ENCODE measurements at places on chromosomes 12 and 14.

DNA sequence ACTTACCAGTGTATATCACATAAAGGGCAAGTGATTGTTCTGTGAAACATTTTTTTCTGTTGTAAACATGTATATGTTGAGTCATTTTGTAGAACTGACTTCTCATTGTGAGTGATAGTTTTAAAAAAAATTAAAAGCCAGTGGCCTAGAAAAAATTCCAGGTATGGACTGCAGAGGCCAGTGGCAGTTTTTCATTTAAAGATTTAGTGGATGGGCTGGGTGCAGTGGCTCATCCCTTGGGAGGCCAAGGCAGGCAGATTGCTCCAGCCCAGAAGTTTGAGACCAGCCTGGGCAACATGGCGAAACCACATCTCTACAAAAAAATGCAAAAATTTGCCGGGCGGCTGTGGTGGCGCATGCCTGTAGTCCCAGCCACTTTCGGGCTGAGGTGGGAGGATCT is 84.7 kb upstream of the MDM1 start:
- DNase-seq = no peak

GRCh38 chr14:24137529-24138395 is 1.8 kb downstream of the PSME1 start:
- no peak for DNase-seq

DNA sequence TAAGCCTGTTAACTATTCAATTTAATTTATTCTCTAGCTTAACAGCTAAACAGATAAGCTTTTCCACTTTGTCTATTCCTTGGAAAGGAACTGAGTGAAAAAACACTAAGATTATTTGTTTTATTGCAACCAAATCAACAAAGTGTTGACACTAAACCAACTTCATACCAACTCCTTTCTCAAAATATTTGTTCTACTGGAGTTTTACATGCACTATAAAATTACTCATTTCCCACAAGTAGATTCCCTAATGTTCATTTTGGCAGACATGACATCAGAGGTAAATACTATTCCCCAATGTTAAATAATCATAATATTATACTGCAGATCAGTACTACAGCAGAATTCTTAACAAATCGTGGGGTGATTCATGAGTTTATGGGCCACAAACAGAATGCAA is 231.4 kb downstream of the TTC6 start:
- DNase-seq = no peak

GRCh38 chr12:10381928-10382628 is 7.8 kb downstream of the KLRK1 start:
- DNase-seq = no peak

GRCh38 chr12:128864516-128865186 is 11.4 kb downstream of the GLT1D1 start:
- no peak for DNase-seq

DNA sequence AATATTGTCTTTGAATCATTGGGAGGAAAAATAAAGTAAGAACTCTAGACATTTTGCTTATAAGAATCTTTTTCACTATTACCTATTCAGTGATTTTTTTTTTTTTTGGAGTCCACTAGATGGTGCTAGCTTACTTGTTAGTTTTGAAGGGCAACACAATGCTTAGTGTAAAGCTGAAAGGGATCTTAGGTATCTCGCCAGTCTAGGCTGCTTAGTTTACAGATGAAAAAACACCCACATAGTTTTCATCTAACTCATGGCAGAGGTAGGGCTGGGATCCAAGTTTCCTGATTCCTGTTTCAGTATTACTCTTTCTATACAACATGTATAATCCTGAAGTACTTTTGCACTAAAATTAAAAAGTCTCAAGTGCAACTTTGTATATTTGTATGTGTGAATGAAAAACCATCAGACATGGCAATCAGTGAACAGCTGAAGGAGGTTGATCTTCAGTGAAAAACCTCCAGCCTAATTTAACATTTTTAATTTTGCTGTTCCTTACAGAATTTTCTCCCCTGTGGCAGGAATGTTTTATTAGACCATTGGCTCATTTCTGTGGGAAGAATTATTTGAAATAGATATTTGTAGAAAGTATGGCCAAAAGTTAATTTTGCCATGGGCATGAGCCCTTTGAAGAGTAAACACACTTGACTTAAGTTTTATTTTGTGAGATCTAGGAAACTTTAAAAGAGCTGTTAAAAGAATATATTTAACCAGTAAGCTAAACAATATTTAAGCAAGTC is 40.7 kb downstream of the LRRIQ1 start:
- DNase-seq = no peak

DNA sequence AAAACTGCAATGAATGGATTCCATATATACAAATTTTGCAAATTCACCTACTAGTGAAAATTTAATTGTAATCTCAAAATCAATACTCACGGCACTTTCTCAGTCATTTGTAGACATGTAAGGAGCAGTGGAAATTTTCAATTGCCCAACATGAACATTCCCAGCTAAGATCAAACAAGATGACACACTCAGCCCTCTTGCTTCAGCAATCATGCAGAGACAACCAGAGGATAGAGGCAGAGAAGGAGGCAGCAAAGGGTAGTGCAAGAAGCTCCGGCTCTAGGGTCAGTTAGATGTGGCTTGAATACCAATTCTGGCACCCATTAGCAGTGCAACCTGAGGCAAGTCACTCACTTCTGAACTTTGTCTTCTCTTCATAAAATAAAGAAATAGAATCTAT is 91.5 kb upstream of the SLC35F4 start:
- DNase-seq = no peak

DNA sequence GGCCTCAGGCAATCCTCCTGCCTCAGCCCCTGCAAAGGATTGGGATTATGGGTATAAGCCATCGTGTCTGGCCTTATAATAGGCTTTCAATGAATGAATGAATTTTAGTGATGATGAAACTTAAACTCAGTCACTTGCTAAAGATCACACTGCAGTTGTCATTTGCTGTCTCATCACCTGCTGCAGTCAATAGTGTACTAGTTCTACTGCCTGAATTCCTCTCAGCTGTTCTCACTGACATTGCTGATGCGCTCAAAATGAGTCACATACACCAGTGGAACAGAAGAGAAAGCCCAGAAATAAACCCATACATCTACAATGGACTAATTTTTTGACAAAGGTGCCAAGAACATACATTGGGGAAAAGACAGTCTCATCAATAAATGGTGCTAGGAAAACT is 5.6 kb upstream of the SYNJ2BP start:
- no peak for DNase-seq

DNA sequence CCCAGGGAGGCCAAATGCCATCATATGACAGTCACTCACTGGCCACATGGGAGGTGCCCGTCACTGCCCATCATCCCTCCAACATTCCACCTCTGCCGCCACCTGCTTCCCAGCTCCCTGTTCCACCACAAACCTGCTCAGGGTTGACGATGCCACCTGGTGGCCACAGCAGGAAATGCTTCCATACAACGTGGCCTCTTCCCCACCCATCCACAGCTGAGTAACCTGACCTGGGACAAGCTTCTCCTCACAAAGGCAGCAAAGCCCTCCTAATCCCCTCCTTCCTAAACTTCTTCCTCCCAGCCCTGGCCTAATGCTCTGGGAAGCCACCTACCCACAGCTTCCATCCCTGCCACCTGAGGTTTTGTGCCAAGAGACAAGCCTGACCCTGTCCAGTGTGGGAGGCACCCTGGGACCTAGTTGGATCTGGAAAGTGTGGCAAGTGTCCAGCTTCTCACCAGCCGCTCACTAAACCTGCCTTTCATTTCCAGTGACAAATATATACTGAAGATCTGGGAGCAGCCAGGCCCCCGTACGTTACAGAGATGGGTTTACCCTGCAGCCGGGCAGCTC is 4.3 kb downstream of the DEGS2 start:
- DNase-seq = peak; percentile 73

DNA sequence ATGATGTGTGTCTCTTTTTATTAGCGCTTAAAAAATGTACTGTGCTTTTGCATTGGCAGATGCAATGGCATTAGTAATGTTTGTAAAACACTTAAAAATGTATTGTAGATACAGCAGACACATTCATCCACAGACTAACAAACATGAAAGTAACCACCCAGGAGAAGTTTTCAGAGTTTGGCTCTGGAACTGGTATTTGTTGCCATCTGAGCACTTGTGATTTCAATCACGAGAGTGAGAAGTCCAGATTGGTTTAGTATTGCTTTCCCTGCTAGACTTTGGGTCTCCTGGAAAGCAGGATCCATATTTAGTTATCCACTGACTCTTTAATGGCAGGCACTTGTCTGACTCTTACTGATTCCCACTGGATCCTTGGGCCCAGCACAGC is 13.2 kb downstream of the RASSF8 start:
- DNase-seq = no peak

DNA sequence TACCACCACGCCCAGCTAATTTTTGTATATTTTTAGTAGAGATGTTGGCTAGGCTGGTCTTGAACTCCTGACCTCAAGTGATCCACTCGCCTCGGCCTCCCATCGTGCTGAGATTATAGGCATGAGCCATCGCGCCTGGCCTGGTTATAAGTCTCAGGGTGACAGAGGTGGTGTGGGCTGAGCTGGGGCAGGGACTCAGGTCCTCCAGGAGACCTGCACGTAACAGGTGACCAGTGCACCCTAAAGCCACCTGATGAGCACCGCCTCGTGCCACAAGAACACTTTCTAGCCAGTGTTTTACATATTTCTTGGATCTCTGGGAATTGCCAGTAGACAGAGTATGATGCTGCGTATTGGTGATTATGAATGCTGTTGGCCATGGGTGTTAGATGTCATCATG is 136.5 kb upstream of the CPM start:
- DNase-seq = no peak

DNA sequence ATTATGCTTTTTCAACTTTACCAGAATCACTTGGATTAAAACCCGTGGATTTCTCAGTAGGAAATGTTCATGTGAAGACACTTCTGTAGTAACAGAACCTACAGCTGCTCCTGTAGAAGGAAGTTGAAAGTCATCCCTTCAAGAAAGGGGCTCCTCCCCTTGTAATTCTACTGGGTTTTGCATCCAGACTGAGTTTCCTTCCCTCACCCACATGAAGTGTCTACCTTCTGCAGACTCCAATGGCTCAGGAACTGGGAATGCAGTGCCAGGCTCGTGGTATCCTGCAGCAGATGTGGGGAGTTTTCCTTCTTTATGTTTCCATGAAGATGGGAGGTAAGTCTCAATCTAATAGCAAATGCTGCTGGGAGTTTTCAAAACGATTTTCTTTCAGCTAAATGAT is 7.9 kb upstream of the OR10G2 start:
- DNase-seq = no peak

- no peak for DNase-seq
Measured at GRCh38 chr12:51004504-51004903, 21.7 kb downstream of the SLC11A2 start.

DNA sequence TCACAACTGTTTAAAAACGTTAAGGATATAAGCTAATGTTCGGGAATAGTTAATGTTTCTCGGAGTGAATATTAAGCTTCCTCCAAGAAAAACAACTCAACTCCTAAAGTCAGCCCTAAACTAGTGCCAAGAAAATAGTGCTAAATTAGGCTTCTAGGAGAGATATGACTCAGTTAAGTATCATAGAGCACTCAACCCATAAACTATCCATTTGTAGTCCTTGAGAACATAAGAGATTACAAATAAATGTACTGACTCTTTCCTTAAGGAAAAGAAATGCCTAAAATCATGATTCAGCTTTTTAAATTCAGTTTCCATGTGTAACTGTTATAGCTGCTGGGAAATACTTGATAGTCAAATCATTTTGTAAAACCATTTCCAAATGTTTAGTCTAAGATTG is 117.1 kb downstream of the HMGA2 start:
- DNase-seq = no peak

- DNase-seq = no peak
Measured at GRCh38 chr12:98151984-98152383, 363.4 kb upstream of the TMPO start.

- no peak for DNase-seq
Measured at GRCh38 chr12:13891902-13892301, 89.5 kb downstream of the GRIN2B start.

- DNase-seq = no peak
Measured at GRCh38 chr12:21509768-21510167, 8.2 kb downstream of the GOLT1B start.

DNA sequence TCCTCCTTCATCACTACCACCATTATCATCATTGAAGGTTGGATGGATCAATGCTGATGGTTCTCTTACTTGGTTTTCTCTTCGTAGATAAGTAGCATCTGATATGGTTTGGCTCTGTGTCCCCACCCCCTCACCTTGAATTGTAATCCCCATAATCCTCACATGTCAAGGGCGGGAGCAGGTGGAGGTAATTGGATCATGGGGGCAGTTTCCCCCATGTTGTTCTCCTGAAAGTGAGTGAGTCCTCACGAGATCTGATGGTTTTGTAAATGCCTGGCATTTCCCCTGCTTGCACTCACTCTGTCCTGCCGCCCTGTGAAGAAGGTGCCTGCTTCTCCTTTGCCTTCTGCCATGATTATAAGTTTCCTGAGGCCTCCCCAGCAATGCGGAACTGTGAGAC is 172.4 kb upstream of the PWP1 start:
- no peak for DNase-seq

- no peak for DNase-seq
Measured at GRCh38 chr14:34826661-34827060, 48.5 kb downstream of the BAZ1A start.

GRCh38 chr12:88946372-88946997 is 366.2 kb upstream of the KITLG start:
- DNase-seq = no peak

DNA sequence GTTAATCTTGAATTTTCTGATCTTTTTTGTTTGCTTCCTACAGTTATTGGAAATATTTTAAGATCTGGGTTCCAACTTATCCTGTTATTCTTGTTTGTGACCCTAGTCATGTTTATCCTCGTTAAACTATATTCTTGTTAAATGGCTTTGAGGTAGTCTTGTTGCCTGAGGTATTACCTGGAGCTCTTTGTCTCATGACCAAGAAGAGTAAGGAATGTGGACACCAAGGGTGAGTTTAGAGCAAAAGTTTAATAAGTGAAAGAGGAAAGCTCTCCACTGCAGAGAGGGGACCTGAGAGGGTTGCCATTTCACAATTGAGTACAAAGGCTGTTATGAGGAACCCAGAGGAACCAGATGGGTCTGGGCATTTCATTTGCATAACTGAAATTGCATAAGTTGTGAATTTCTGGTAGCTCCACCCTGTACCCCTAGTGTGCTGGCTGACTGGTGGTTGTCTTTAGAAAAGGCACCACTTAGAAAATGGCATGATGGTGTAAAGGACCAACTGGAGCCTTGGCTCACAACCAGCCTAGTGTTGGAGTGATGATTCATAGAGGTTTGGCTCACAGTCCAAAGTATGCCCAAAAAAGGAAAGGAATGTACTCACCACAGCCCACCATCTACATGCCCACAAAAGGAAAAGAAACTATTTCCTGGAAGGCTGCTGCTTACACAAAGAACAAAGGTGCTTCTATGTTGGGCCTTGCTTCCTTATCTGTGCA is 36.7 kb upstream of the RESF1 start:
- no peak for DNase-seq

DNA sequence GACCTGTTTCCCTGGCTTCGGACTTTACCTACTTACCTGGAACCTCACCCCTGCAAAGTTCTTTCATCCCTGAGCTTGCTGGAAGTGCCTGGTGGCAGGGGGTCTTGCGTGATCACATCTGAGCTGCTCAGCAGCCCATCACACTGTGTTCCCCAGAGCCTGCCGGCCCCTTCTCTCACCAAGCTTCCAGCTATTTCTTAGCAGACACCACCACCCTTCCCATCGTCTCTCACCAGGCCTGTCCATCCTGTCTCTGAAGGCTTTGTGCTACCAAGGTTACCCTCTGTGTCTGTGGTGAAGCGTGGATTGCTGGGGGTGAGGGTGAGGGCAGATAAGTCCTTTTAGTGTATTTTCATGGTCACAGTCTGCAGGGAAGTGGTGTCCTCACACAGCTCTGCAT is 78.8 kb upstream of the NRXN3 start:
- no peak for DNase-seq

Measured in activated T-cell treated with anti-CD3 and anti-CD28 coated beads, Interleukin-2, amount 50 U/mL, for 48 hours (primary cell).